LHCN-M2 (cell line): ENCODE measurements at places on chromosomes 1 and 21.

GRCh38 chr1:226457307-226457712 is 49.4 kb upstream of the PARP1 start:
- DNase-seq: no peak

- no peak for DNase-seq
Observed at GRCh38 chr21:29007810-29008209, 11.3 kb downstream of the RWDD2B start.

DNA sequence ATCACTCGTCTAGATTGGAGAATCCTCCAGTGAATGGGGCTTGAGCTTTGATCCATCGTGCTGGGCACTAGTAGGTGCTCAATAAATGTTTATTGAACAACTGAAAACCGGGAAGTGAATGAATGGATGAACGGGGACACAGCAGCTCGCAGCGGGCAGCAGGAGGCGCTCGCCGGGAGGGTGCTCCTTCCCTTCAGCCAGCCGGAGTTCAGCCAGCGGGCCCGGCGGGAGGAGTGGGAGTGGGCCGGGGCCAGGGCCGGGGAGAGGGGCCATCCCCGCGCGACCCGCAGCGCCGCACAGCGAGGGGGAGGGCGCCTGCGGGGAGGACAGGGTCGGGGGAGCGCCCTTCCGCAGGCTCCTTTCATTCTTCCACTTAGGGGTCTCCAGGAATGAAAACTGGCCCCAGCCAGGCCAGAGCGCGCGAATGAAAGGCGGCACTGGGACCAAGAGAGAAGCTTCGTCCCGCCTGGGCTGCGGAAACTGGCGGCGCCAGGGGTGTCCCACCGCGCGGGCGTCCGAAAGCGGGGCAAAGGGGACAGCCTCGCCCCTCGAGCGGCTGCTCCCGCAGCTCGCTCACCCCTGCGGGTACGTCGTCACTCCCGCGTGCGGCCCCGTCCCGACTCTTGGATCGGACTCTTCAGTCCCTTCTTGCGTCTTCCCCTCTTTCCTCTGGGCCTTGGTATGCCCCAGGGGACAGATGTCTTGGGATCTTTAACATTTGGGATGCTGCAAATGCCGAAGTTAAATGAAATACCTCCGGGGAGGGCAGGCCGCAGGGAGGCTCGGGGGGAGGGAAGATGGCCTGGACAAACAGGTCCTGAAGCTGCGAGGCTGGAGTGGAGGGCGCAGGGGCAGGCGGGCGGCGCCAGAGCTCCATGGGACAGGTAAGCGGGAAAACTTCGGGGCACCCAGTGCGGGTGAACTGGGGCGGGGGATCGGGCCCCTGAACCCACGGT is 3.6 kb upstream of the INAVA start:
- DNase-seq: peak; percentile 59

GRCh38 chr1:44590475-44590874 is 83.8 kb downstream of the TMEM53 start:
- DNase-seq: no peak

GRCh38 chr1:111294390-111294789 is 3.7 kb downstream of the CHIA start:
- DNase-seq: no peak

GRCh38 chr1:161038523-161039153 is at the start of gene TSTD1:
TSTD1 (minus strand) TSS chr1:161038964; CDS start chr1:161038889, 75 bp downstream.
- peak; percentile 51 for DNase-seq

GRCh38 chr1:247110627-247111258 is 6.6 kb upstream of the ZNF669 start:
- no peak for DNase-seq

- no peak for DNase-seq
Observed at GRCh38 chr1:37068897-37069296, 34.6 kb upstream of the GRIK3 start.

DNA sequence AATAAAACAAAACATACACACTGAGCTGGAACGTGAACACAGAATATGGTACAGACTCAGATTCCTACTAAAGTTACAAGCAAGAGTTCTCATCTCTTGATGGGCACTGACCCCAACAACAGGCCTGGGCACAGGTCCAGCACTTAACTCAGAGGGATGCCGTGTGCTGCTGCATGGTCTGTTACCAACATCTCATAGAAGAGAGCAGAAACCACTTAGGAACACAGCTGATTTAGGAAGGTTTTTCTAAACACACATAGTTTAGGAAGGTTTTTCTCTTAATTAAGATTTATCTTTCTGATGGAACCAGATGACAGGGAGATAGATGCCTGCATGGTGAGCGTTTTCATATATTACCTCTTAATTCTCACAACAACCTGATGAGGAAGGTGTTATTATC is 1.5 kb downstream of the GCLM start:
- peak; percentile 59 for DNase-seq

DNA sequence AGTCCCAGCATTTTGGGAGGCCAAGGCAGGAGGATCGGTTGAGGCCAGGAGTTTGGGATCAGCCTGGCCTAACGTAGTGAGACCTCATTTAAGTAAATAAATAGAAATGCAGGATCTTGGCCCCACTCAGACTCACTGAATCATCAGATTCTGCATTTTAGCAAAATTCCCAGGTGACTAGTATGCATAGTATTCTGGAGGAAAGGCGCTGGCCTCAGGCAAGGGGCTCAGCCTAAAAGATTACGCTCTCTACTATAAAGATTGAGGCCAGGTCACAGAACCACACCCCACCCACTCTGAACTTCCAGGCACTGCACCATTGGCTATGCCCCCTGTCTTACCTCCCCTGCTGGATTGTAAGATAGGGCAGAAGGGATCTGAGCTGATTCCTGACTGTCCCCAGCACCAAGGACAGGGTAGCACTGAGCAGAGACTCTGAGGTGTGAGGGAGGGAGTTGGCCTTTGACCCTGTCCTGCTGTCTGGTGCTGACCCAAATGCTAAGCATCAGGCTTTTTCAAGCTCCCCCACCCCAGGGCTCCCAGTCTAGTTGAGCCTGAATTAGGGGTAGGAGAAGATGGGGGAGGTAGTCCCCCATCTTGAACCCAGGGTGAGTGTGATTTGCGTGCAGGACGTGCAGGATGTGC is 2.7 kb downstream of the FOXE3 start:
- no peak for DNase-seq

DNA sequence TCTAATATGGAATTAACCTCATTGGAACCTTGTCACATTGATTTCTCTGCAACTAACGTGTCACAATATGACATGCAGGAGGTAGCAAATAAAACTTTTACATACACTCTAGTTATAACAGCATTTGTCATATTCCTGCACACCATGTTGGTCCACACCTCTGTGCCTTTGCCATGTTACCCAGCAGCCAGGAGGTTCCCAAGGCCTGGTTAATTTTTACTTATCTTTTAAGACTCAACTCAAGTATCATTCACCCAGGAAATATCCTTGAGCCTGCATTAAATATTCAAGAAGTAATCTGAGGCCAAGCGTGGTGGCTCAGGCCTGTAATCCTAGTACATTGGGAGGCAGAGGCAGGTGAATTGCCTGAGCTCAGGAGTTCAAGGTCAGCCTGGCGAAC is 447.2 kb upstream of the NR5A2 start:
- no peak for DNase-seq

DNA sequence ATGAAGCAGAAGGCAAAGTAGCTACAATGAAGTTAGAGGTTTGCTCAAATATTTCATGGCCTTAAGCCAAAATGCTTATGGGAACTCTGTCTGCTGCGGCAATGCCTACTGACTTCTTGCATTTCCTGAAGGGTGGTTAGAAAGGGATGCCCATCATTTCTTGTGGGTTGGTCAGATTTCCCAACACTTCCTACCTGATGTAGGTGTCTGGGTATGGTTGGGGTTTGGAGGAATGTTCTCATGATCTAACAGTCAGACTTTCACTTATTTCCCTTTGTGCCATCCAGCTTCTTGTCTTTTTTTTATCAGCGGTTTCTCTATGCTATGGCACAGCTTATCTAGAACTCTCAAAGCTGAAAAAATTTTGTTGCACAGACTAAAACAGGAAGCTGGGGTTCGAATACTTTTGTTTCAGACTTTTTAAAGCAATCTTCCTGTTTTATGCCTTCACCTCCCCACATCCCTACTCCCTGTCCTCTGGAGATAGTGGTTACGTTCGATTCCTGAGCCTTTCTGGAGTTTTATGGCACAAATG is 307.7 kb downstream of the USP25 start:
- no peak for DNase-seq

- no peak for DNase-seq
Observed at GRCh38 chr1:169577981-169578738, 8.1 kb downstream of the F5 start.

DNA sequence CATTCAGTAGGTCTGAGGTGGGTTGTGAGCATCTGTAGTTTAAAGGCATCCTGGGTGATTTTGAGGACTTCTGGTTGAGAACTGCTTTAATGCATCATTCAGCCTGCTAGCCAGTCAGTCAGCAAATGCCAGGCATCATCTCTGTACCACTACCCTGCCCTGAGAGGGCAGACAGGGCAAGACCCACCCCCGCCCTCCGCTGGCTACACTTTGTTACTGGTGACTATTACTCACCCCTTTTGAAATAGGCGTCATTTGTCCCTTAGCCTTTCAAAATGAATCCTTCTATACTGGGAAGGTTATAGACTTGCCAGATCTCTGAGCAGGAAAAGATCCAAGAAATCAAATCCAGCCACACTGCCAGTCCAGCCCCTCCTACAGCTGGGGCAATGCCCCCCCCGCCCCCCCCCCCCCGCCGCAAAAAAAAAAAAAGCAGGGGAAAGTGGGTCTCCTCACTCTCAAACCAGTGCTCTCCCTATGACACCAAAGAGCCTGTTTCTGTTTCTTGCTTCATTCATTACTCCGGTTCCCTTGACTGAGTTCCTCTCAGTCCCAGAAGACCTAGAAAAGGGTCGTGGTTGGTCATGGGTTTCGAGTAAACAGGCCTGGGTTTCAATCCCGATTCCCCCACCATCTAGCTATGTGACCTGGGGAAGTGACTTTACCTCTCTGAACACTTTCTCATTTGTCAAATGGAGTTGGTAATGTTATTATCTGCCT is 4.4 kb downstream of the SELENON start:
- DNase-seq: peak; percentile 52

- no peak for DNase-seq
Observed at GRCh38 chr1:46659307-46659870, 8.8 kb downstream of the ATPAF1 start.

GRCh38 chr1:92994105-92994712 is 32.9 kb upstream of the DIPK1A start:
- DNase-seq: peak; percentile 77

GRCh38 chr1:100306735-100307313 is 40.8 kb downstream of the RTCA start:
- no peak for DNase-seq

- no peak for DNase-seq
Observed at GRCh38 chr1:24673341-24673740, 30.2 kb downstream of the SRRM1 start.

- DNase-seq: no peak
Observed at GRCh38 chr1:78603206-78603605, 17.0 kb upstream of the IFI44L start.
